ENCODE measurements at places on chromosomes 4 and X.

DNA sequence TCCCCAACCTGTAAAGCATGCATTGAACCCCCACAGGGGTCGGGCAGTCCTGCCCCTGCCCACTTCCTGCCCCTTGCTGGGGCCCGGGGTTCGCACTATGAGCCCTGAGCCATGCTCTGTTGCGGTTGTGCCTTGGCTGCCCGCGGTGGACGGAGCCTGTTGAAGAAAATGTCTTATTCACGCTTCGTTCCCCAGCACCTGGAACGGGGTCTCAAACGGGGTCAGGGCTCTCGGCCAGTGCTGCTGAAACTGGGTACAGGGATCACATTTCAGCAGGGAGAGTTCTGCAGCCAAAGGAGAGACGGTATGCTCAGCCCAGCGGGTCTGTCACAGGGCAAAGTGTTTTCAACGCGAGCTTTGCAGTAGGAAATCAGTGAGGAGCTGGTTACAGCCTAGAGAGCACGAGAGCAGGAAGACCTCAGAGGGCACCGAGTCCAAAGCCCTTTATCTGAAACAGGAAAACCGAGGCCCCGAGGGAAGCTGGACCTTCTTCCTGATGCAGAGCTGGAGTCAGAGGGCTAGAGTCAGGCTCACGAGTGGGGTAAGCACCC lies 46.3 kb upstream of the AFAP1 start:
- no peak overlapping the region for H3K4me3 ChIP-seq
- DNase-seq, result no peak
- no peak overlapping the region for H3K27ac ChIP-seq
- no peaks in the 10 kb centered on the region for H3K36me3 ChIP-seq
- H3K27me3 ChIP-seq, result peaks cover 4% of the 10 kb centered on the region

- no peaks in the 10 kb centered on the region for H3K36me3 ChIP-seq
- DNase-seq, result no peak
- H3K27ac ChIP-seq, result no peak overlapping the region
- peaks cover 17% of the 10 kb centered on the region for H3K27me3 ChIP-seq
- no peak overlapping the region for H3K4me3 ChIP-seq
- no peaks in the 10 kb centered on the region for H3K4me1 ChIP-seq
Observed at GRCh38 chr4:82761229-82761628, 37.4 kb downstream of the SCD5 start.

GRCh38 chrX:154136627-154137161 lies 7.3 kb upstream of the OPN1LW start:
- peak overlapping the region; percentile 92 for H3K27ac ChIP-seq
- no peaks in the 10 kb centered on the region for H3K27me3 ChIP-seq
- peak overlapping the region; percentile 64 for H3K4me3 ChIP-seq
- peak; percentile 66 for DNase-seq

DNA sequence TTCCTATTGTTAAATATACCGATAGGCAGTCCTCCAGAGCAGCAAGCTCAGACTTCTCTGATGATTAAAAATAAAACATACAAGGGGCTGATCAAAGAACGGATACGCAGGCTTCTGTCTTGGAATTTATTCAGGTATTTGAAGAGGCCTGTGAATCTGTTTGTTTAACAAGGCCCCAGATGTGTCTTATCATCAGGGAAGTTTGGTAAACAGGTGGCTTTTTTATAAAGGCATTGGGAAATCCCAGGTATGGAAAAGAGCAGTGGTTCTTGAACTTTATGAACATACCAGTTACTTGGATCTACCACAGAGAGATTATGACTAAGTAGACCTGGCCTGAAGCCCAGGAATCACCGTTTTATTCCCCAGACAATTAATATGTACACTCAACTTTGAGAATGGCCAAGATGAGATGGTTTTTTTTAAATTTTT lies 47.9 kb downstream of the SOWAHB start:
- DNase-seq, result no peak
- H3K4me1 ChIP-seq, result no peaks in the 10 kb centered on the region
- H3K4me3 ChIP-seq, result no peak overlapping the region
- H3K27ac ChIP-seq, result no peak overlapping the region
- no peaks in the 10 kb centered on the region for H3K36me3 ChIP-seq

GRCh38 chrX:39605183-39605582 lies 492.6 kb downstream of the BCOR start:
- no peak overlapping the region for H3K4me3 ChIP-seq

- no peaks in the 10 kb centered on the region for H3K27me3 ChIP-seq
- no peak overlapping the region for H3K4me3 ChIP-seq
- H3K36me3 ChIP-seq, result no peaks in the 10 kb centered on the region
- no peak overlapping the region for H3K27ac ChIP-seq
Observed at GRCh38 chrX:42803320-42803719, 25.4 kb upstream of the PPP1R2C start.

- no peaks in the 10 kb centered on the region for H3K27me3 ChIP-seq
- no peak for DNase-seq
- H3K36me3 ChIP-seq, result no peaks in the 10 kb centered on the region
- no peaks in the 10 kb centered on the region for H3K4me1 ChIP-seq
Observed at GRCh38 chr4:109052821-109053220, 249.6 kb downstream of the COL25A1 start.

DNA sequence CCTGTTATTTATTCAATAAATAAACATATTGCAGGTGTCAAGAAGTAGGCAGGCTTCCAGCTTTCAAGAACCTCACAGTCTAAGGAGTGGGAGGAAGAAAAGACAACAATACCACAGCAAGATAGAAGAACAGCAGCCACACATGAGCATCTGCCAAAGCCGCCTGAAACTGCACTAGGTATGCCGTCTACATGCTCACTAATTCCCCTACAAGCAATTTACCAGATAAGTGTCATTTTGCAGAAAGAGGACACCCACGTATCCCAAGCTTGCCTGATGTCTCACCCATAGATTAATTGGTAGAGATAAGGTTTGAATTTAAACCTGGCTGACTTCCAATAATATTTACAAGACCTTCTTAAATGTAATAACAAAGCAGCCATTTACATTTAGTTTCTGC lies 439.4 kb upstream of the CPEB2 start:
- H3K4me1 ChIP-seq, result no peaks in the 10 kb centered on the region
- no peak overlapping the region for H3K4me3 ChIP-seq
- no peaks in the 10 kb centered on the region for H3K27me3 ChIP-seq
- DNase-seq, result no peak
- no peak overlapping the region for H3K27ac ChIP-seq

DNA sequence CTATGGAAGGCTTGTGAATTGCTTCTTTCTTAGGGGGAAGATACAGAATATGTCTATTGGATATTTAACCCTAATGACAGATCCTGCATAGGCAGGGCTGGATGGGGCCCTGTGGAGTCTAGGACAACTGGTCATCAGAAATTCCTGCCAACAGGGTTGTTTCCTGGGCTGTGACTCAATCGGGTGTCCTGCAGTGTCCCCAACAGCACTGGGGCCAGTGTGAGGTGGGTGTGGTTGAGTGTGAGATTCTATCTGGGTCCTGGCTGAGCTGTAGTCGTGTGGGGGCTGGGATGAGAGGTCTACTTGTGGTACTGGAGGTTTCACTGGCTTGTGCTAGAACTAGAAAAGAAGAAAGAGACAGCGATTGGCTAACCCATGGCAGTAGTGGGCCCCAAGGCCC lies 87.3 kb upstream of the WDR1 start:
- no peak for DNase-seq
- no peak overlapping the region for H3K4me3 ChIP-seq
- H3K27ac ChIP-seq, result no peak overlapping the region
- no peaks in the 10 kb centered on the region for H3K36me3 ChIP-seq
- H3K27me3 ChIP-seq, result peaks cover 6% of the 10 kb centered on the region

- H3K27ac ChIP-seq, result no peak overlapping the region
- H3K4me3 ChIP-seq, result no peak overlapping the region
- H3K4me1 ChIP-seq, result peaks cover 16% of the 10 kb centered on the region
- no peak for DNase-seq
Observed at GRCh38 chr4:2132438-2132837, 73.3 kb downstream of the NAT8L start.
